Stimulated activated CD8-positive, alpha-beta memory T cell treated with anti-CD3 and anti-CD28 coated beads, Interleukin-7, amount 100 ng/mL, for 1 hour (primary cell): ENCODE measurements at places on chromosomes 5 and 9.

DNA sequence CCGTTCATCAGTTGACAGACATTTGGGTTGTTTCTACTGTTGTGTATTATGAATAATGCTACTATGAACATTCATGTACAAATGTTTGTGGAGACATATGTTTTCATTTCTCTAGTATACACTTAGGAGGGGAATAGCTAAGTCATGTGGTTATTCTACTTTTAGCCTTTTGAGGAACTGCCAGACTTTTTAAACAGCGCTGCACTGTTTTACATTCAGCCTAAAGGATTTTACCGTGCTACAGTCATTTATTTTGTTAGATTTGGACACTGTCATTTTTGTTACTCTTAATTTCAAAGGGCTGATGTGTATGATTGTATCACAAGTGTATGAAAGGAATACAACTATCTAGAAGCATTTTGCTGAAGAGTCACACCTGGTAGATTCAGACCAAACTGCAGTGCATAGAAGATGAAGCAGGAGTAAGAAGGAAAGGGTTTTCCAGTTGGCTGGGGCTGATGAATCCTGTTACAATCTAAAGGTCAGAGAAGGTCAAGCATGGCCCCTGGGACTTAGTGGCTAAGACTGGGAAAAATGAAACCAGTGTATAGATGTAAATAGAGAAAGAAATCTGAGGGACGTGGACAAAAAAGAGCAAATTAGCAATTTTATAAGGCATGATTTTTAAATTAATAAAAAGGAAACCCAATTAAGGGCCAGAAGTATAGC, 509.7 kb downstream of the PSAT1 start:
- no peak for DNase-seq

- no peak for DNase-seq
Observed at GRCh38 chr5:53256746-53257145, 147.2 kb upstream of the MOCS2 start.

DNA sequence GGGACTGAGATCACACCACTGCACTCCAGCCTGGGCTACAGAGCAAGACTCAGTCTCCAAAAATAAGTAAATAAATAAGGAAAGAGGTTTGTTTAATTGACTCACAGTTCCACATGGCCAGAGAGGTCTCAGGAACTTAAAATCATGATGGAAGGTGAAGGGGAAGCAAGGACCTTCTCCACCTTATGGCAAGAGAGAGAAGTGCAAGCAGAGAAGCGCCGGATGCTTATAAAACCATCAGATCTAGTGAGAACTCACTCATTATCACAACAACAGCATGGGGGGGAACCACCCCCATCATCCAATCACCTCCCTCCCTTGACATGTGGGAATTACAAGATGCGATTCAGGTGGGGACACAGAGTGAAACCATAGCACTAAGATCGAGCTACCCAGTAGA, 22.8 kb upstream of the RGMB start:
- no peak for DNase-seq

GRCh38 chr9:32875748-32876147, 92.4 kb downstream of the TMEM215 start:
- no peak for DNase-seq

- DNase-seq, result no peak
Observed at GRCh38 chr9:20271723-20272122, 350.6 kb downstream of the MLLT3 start.

DNA sequence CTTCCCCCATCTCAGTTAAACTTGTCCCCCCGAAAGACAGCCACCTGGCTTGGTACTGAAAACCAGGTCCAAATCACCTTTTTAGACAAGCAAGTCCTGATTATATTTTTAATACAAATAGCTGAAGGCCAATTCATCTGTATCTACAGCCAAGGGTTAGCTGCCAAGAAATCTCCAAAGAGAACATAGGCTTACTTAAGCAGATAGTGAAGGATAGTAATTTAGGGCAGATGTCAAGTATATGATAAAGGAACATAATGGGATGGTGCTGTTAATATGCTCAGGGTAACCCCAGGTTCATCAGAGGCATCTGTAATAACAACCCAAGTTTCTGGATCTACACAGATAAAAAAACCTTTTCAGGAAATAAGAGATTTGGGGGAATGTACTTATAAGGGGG, 133.0 kb downstream of the EBF1 start:
- no peak for DNase-seq

DNA sequence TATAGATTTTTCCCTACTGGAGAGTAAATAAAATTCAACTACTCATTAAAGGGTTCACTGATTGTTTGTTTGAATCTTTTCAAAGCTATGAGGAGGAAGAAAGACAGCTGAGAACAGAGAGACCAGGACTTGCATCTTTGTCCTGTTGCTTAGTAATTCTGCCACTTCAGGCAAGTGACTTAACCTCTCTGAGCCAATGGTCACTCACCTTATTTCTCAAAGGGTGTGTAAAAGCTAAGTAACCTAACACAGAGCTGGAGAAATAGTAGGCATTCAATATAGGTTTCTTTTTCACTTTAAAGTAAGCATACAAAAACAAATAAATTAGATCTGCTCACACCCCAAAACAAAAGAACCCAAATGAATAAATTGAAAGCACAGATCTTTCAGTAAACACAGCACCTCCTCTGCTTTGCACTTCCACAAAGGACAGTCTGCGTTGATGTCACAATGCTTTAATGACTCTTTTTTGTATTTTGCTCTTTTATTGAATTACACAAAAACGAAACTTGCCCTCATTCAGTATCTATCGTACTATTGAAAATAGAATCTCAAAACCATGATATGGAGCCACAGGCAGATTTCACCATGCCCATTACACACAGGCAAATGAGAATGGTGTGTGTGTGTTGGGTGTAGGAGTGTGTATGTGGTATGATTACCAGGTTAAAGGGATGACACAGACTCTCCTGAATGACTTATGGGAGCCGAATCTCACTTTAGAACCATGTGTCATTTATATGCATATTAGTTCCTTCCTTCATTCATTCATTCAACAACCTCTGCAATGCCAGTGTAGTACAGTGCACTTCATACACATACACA, 166.0 kb downstream of the EBF1 start:
- DNase-seq, result no peak

GRCh38 chr9:123455187-123455586, 99.2 kb downstream of the CRB2 start:
- no peak for DNase-seq

DNA sequence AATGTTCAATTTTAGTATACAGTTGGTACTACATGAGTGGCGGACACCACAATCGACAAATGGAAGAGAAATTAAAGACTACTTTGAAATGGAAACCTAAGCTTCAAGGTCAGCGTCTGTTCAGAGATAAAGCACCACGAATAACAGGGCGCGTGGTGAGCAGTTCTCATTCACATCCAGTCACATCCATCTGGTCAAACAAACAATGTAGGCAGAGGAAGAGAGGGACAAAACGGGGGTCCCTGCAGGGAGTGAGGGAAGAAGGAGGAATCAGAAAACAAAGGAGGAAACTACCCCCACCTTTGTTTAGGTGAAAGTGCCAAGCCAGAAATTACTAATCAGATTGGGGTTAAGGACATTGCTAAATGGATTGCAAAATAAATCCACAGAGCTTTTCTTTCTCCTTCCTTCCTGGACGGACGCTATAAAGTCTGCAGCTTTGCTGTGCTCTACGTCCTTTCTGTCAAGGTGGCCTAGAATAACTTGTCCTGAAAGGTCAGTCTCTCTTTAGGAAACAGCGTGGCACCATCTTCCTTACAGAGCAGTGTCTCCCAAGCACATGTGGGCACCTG, 138.6 kb downstream of the ENTREP1 start:
- DNase-seq, result no peak

- no peak for DNase-seq
Observed at GRCh38 chr9:93686127-93686879, 109.9 kb downstream of the PHF2 start.

DNA sequence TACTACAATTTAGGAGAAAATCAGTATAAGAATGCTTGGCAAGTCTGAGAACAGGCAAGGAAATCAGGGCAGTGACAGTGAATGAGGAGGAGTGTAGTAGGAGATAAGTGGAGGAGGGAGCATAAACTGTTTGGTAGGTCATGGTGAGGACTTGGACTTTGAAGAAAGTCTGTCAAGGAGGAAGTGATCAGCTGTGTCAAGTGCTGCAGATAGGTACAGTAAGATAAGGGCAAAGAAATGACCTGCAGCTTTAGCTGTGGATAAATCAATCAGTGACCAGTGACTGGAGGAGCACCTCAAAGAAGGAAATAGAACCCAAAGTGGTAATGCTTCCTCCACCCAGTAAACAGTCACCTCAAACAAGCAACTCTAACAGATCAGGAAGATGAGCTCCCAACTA, 106.3 kb downstream of the RAPGEF6 start:
- no peak for DNase-seq

GRCh38 chr5:136276946-136277345, 84.0 kb upstream of the SMIM32 start:
- DNase-seq, result no peak

- no peak for DNase-seq
Observed at GRCh38 chr9:131289301-131290035, at the start of gene PLPP7. TSS of gene PLPP7 (plus strand) at chr9:131289723. CDS start at chr9:131289998, 275 bp downstream.

- no peak for DNase-seq
Observed at GRCh38 chr9:5719100-5719926, 90.4 kb downstream of the RIC1 start.

DNA sequence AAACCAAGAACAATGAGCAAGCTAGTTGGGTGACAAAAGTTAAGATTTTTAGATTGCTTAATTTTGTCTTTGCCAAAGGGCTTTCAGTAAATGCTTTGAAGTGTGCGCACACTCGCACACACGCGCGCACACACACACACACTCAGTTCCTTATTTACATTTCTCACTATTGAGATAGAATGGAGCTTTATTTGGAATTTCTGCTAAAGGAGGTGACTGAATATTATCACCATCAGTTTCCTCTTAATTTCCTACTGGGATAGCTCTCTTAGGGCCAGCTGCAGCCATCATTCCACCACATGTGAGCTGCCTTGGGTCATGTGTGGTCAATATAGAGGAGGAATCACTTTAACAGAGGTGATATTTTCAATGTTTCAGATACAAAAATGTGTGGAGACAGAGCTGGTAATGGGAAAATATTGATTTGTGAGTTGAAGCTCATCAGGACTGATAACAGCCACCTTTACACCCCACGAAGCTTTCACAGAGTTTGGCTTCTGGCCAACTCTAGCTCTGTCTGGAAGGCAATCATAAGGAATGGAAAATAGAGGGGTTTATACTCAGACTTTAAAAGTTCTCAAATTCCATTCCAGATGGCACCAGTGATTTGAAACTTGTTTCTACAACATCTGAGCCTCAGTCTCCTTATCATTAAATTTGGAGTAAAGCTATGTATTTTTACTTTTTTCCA, 99.9 kb downstream of the MACIR start:
- no peak for DNase-seq

GRCh38 chr5:153960269-153961215, 78.2 kb downstream of the FAM114A2 start:
- DNase-seq, result no peak

- no peak for DNase-seq
Observed at GRCh38 chr5:163105456-163105855, 331.9 kb upstream of the CCNG1 start.
